Kidney capillary endothelial cell (primary cell): ENCODE measurements at places on chromosomes 1 and 21.

DNA sequence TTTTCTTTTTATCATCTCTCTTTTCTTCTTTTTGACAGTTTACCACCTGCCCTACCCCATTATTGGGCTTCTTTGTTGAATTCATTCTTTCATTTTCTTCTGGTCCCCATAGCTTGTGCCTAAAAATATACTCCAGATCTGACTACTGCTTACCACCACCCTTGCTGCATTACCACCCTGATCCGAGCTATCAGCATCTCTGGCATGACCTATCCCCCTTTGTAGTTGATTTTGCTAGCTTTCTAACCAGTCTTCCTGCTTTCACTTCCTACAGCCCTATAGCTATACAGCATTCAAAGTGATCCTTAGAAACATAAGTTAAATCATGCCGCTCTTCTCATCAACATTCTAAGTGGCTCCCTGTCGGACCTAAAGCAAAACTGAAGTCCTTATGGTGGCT lies 59.4 kb upstream of the MPC2 start:
- no peak for DNase-seq

- no peak for DNase-seq
Measured at GRCh38 chr1:18668046-18668445, 37.4 kb downstream of the PAX7 start.

DNA sequence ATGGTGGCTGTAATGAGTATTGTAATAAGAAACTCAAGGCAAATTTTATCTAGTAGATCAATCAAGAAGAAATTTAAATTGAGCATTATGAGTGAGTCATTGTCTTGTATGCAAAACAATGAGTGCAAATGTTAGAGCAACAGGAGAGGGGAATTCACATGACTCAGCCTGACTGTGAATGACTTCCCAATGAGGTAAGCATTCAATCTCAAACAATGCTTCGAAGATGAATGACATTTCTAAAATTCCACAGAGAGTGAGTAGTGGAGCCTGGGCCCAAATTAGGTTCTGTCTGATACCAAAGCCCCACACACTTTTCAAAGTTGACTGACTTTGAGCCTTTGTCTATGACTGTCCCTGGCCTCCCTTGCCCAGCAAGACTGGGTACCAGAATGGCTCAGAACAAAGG lies 738.0 kb downstream of the PTPRU start:
- peak; percentile 99 for DNase-seq

DNA sequence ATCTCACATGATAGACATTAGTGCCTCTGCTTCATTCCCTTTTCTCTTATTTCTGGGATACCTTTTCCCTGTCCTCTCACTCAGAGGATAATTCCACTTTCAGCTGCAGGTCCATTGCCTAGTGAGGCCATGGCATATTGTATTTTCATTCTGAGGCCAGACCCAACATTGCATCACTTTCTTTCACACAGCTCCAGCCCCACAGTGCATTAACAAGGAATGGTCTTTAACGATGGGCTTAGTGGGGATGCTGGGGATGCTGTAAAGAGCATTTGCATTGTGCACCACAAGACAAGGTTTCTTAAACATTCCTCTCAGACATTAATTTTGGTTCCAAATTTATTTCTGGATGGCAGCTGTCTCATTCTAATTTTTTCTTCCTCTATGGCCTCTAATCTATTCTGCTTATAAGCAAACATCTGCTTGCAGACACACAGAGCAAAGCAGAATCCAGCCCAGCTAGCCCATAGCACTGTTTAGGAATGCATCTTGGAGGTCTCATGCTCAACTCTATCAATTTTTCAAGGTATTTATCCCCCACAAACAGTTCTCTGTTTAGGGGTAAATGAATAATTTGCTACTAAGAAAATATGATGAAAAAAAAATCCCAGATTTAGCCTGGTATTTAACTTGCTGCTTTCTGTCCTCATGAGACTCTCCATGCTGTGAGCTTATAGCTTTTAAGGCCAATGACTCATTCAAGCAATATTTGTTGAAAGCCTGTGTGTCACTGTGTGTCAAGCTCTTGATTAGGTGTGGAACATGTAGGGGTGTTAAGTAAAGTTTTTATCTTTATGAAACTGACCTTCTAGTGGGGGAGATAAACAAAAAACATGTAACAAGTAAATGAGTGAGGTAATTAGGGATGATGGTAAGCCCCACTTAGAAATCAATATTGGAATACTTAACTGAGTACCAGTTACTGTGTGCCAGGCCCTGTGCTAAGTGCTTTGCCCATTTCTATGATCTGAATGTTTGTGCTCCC lies 44.5 kb upstream of the CCDC190 start:
- DNase-seq, result peak; percentile 54

- DNase-seq, result no peak
Measured at GRCh38 chr1:205991237-205991636, 12.0 kb downstream of the RAB7B start.

DNA sequence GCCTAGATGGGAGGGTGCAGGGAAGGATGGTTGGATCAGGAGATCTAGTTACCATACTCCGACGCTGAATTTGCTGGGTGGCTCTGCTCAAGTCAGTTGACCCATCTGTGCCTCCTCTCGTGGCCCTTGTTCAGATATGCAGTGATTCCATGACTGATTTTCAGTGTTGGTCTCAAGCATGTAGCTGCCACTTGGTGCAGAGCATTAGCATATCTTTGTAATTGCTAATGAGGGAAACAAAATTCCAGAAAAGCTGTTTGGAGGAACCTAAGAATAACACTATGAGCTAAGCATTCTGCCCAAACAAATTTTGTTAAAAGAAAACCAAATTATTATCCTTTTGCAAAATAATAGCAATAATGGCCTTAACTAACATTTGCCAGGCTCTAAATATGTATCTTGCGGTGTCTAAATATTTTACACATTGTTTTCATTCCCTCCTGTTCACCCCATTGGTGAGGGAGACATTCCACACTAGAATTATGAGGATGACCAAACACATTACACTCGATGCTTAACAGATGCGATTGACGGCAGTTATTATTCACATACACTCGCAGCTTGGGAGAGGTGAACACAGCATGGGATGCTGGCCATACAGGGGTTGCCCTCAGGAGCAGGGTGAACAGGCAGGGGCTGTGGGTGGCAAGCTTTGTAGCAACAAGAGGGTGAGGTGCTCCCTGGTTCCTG lies 69.1 kb downstream of the KCNJ15 start:
- DNase-seq, result no peak

DNA sequence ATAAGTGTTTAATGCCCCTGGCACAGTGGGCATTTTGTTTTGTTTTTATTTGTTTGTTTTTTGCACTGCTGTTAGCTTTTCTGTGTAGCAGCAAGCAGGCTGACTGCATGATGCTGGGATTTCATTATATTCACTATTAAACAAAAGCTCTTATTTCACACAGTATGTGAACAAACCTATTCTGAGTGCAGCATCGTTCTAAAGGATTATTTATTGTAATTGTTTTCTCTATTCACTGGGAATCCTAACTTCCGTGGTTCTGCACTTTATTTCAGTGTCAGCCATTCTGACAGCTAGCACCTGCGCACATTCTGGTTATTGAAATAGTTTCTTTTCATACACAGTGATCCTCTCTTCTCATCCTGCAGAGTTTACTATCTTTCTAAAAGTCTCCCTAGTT lies 595.0 kb downstream of the NEGR1 start:
- no peak for DNase-seq

DNA sequence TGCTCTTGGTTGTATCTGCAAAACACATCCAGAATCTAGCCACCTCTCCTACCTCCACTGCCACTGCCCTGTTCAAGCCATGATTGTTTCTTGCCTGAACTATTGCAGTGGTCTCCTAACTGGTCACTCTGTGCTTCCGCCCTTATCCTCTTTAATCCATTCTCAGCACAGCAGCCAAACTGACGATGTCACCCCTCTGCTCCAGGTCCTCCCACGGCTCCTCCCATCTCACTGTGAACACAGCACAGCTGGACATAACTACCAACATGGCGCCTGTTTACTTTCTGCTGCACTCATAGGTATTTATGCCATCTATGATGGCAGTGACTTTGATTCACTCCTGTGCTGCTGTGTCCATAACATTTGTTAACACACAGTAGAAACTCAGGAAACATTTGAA lies 406.7 kb downstream of the DISC1 start:
- DNase-seq, result no peak

GRCh38 chr1:106289265-106289928 lies 767.1 kb upstream of the PRMT6 start:
- DNase-seq, result no peak

DNA sequence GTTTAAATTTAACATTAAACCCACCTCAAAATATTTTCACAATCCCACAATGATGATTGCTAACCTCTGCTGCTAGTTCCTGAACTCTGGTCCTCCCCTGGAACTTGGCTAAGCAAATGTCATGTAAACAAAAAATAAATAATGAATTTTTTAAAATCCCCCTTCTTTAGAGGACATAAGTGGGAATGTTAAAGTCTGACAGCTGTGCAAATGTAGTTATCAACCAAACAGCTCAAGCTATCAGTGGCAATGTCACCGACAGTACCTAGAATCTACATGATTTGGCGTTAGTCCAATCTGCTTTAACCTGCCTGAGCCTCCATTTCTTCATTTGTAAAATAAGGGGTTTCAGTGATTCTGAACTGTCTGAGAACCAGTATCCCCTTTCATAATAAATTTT lies 67.7 kb downstream of the GDAP2 start:
- no peak for DNase-seq

DNA sequence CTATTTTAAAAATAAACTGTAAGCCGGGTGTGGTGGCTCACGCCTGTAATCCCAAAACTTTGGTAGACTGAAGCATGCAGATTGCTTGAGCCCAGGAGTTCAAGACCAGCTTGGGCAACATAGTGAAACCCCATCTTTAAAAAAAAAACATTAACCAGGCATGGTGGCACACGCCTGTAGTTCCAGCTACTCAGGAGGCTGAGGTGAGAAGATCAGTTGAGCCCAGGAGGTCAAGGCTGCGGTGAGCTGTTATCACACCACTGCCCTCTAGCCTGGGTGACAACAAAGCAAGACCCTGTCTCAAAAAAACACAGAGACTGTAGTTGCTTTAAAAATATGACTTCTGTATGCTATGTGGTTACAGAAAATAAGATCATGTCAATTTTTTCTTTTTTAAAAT lies 24.3 kb upstream of the LSS start:
- DNase-seq, result no peak

DNA sequence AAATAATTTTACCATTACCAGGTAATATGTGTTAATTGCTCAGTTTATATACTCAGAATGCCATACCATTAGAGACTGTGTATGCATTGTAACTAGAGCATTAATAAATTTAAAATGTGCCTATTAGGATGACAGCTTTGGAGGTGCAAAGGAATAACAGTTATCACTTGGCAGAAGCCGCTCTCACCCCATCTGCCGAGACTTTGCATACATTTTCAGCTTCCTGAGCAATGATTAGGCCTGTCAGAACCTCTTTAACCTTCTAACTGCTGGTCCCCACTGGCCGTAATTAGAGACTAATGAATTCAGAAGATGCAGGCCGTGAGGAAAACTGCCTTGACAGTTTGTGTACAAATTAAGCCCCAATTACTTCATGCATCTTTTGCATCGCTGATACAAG lies 158.0 kb upstream of the PROX1 start:
- no peak for DNase-seq

DNA sequence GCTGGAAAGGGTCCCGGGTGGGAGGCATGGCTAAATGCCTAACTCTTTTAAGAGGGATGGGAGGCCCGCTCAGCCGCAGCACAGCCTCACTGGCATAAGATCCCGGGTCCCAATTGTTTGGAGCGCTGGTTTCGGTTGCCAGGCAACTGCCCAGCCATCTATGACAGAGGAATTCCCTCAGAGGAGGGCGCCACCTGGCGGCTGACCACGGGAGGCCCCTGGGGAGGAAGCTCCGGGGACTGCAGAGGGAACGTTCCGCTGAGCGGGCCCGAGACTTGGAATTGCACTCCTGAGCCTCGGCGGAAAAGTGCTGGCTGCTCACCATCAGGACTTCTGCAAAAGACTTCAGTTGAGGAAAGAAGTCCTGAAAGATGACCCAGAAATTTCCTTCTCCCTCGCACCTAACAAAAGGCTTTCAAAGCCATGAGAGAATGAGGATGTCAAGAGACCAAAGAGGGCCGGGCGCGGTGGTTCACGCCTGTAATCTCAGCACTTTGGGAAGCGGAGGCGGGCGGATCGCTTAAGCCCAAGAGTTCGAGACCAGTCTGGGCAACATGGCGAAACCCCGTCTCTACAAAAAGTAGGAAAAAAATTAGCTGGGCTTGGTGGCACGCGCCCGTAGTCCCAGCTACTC lies 1.1 kb upstream of the ELAPOR1 start:
- peak; percentile 85 for DNase-seq

GRCh38 chr1:217856342-217857034 lies 225.3 kb downstream of the SPATA17 start:
- no peak for DNase-seq

GRCh38 chr1:155168456-155169210 lies 4.5 kb downstream of the KRTCAP2 start:
- no peak for DNase-seq

- DNase-seq, result no peak
Measured at GRCh38 chr1:13523780-13524477, 10.1 kb upstream of the LRRC38 start.

- no peak for DNase-seq
Measured at GRCh38 chr1:160567858-160568682, 11.2 kb downstream of the CD84 start.

GRCh38 chr1:117589544-117589943 lies 16.3 kb upstream of the TENT5C start:
- DNase-seq, result peak; percentile 60

GRCh38 chr1:114003431-114003830 lies 24.2 kb downstream of the OLFML3 start:
- DNase-seq, result no peak

DNA sequence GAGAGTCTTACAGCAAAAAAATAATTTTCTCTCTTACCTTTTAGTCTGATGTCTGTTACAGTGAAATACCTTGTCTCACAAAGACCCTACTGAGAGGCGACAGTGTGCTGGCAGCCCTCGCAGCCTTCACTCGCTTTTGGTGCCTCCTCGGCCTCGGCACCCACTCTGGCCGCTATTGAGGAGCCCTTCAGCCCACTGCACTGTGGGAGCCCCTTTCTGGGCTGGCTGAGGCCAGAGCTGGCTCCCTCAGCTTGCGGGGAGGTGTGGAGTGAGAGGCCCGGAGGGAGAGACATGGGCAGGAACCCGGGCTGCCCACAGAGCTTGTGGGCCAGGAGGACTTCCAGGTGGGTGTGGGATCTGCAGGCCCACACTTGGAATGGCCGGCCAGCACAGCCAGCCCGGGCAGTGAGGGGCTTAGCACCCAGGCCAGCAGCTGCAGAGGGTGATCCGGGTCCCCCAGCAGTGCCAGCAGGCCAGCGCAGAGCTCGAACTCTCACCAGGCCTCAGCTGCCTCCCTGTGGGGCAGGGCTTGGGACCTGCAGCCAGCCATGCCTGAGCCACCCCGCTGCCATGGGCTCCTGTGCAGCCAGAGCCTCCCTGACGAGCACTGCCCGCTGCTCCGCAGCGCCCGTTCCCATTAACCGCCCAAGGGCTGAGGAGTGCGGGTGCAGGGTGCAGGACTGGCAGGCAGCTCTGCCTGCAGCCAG lies 10.8 kb upstream of the CFHR1 start:
- no peak for DNase-seq

DNA sequence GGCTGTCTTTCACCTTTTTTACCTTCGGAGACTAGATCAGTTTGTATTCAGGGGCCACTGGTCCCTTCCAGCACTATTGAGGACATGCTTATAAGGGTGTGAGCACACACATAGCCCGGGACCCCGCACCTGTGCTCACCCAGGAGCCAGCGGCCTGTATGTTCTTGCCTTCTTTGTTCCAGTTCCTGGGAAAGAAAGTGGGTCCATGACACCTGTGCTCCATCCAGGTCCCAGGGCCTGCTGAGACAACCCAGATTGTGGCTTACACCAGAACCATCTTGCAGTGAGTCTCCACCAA lies 207.8 kb downstream of the TOMM20 start:
- no peak for DNase-seq
